Stimulated activated CD8-positive, alpha-beta memory T cell treated with anti-CD3 and anti-CD28 coated beads, Interleukin-4, amount 100 ng/mL, for 4 hours (primary cell): ENCODE measurements at places on chromosomes 4 and X.

DNA sequence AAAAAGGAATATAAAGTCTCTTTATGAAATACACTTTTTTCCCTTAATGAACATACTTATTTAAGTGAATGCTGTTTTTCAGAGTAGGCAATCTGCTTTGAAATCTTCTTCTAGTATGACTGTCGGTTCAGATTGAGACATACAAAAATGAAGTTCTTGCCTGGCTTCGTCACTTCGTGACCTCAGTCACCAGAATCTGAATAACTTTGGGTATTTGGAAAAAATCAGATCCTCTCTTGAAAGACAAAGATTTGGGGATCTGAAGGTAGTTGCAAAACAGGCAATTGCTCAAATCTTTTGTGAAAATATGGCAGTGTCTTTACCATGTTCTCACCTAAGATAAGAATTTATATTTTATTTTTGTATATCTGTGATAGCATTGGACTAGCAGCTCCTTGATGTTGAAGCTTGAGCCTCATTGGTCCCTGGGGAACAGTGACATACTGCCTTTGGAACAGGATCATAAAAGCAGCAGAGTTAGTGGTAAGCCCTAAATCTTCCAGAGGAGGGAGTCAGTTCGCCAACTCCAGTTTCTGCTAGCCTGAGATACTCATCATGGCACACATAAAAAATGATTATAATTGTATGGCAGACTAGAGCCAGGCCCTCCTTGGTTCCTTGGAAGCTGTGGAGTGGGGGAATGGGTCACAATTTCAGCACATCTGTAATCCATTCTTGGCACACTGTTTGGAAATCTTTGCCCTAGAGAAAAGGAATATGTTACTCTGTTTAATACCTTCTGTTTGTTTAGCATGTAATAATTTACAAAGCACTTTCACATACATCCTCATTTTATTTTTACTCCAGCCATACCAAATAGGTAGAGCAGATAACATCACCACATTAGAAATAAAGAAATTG is 5.0 kb downstream of the ARFIP1 start:
- no peak for DNase-seq

GRCh38 chr4:119020158-119020557 is 115.5 kb upstream of the MYOZ2 start:
- DNase-seq = no peak

GRCh38 chrX:24846550-24847150 is 152.9 kb downstream of the POLA1 start:
- no peak for DNase-seq

GRCh38 chrX:69179380-69179911 is 14.2 kb upstream of the PJA1 start:
- no peak for DNase-seq

GRCh38 chrX:152899874-152900719 is 2.2 kb downstream of the ZNF185 start:
- no peak for DNase-seq

- DNase-seq = no peak
Observed at GRCh38 chrX:49850028-49850427, 20.9 kb downstream of the PAGE4 start.

DNA sequence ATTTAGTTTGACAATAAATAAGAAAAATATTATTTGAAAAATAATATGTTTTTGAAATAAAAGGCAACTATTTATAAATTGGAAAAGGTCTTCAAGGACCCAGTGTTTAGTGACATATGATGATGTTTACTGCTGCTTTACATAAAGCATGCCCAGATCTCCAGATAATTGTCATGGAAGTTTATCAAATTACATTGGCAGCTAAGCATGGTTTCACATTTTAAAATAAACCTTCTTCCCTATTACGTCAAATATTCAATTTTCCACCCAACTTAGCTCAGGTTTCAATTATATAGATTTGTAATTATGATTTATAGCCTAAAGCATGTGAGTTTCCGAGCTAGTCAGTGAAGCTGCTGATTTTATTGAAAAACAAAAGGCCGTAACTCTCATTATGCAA is 417.2 kb downstream of the CFAP47 start:
- no peak for DNase-seq

DNA sequence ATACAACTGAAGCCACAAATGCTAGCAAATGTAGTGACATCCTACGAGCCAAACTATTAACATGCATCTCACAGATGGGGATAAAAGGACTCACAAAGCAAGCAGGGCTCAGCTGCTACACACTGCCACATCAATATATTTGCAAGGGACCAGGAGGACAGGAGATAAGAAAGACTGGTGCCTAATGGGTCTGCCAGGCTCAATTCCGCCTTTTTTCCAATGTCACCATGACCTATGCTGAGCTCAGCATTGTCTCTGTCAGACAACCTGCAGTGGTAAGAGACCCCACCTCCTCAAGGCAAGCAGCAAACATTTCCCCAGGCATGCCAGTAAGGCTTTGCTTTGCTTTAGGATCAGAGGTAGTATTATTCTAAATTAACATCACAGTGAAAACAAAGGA is 435 bp downstream of the DCX start:
- no peak for DNase-seq

GRCh38 chr4:7781366-7781765 is 158.3 kb downstream of the AFAP1 start:
- DNase-seq = no peak

- DNase-seq = no peak
Observed at GRCh38 chr4:155849042-155849441, 17.0 kb downstream of the ASIC5 start.

DNA sequence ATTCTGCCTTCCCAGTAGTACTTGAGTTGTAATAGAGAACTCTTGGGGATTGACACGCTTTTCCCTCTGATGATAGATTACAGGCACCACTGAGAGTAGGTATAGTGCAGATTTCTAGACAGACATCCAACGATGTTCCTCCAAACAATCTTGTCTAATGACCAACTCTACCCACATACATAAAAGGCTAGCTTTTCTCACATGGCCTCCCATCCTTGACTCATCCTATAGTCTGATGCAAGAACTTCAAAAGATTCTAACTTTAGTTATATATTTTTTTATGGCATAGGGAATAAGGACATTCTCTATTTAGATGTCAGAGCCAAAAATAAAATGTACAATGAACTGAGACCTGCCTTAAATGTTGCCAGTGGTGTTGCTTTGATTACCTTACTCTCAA is 60.9 kb downstream of the GLRA2 start:
- no peak for DNase-seq
